ENCODE measurements at places on chromosomes 1 and 21.

DNA sequence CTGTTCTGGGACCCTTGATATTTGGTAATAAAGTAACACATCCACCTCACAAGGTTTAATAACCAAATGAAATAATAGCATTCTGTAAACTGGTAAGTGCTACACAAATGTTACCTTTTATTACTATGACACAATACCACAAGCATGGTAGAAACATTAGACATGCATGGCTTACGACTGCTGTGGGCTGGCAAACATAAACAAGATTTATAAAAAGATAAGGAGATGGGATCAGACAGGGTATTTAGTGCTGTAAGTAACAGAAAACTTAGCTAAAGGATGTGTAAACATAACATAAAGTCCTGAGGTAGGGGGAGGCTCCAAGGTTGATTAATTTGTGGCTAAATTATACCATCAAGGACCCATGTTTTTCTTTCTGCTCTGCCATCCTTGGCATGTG, 212.6 kb downstream of the BARHL2 start:
- DNase-seq: no peak

DNA sequence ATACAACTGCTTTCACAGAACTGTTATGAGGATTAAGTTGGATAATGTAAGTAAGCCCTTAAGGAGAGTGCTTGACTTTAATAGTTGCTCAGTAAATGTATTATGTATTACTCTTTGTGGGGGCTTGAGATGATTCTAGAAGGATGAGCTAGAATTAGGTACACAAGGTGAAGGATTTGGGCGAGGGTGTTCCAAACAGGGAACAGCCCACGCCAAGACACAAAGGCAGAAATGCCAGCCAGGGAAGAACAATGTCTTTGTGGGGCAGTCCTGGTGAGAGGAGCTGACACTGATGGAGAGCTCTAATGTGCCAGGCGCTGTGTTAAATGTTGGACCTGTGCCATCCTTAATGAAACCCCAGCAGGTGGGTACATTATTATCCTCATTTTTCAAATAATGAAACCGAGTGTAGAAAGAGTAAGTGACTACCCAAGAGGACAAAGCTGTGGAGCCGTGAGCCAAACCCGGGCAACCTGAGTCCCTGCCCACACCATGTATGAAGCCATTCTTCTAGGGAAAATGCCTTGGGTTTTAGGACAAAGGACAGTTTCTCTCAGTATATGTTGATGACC, 362.4 kb downstream of the HHAT start:
- no peak for DNase-seq

GRCh38 chr1:164644774-164645644, 86.0 kb downstream of the PBX1 start:
- no peak for DNase-seq

- DNase-seq: no peak
Measured at GRCh38 chr1:185532856-185533255, 201.3 kb upstream of the HMCN1 start.

GRCh38 chr1:17861685-17862084, 106.6 kb downstream of the ACTL8 start:
- no peak for DNase-seq

DNA sequence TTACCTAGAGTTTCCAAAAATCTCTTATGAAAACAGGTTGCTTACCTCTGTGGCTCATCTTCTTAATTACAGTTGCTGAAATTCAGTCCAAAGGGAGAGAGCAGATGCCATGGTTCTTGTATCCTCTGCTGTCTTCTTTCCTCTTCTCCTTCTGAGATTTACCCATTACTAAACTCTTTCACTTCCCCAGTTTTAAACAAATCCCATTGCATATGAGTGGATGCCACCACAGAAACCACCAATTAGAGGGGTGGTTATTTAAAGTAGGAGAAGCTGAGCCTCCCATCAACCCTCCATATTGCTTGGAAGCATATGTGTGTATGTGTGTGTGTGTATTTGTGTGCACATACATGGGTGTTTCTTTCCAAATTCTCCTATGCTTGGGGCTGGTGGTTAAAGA, 128.5 kb upstream of the KCNK1 start:
- DNase-seq: no peak

DNA sequence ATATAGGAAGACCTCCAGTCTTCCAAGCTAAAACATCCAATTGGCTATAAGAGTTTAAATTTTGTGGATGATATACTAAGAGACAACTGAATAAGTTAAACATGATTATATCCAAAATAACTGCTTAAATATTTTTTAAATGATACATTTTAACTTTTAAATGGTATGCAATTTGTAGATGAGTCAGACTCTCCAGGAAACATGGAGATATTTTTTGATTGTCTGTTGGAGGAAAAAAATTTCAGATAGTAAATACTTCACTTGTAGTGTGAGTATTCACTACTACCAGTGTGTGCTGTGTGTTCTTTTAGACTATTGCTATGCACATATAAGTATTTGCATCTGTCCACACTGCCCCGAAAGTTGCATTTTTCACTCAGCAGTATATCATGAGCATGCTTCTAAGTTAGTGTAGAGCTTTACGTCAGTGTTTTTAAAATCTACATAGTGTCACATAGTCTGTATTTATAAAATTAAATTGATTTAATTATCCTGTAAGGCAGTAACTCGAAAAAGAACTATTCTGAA, 91.1 kb downstream of the USP25 start:
- DNase-seq: no peak

GRCh38 chr1:34479731-34480130, 275.1 kb upstream of the GJB5 start:
- no peak for DNase-seq

GRCh38 chr1:238745069-238745468, 641.3 kb upstream of the CHRM3 start:
- DNase-seq: no peak

- DNase-seq: no peak
Measured at GRCh38 chr1:66505671-66506392, 28.1 kb upstream of the SGIP1 start.

DNA sequence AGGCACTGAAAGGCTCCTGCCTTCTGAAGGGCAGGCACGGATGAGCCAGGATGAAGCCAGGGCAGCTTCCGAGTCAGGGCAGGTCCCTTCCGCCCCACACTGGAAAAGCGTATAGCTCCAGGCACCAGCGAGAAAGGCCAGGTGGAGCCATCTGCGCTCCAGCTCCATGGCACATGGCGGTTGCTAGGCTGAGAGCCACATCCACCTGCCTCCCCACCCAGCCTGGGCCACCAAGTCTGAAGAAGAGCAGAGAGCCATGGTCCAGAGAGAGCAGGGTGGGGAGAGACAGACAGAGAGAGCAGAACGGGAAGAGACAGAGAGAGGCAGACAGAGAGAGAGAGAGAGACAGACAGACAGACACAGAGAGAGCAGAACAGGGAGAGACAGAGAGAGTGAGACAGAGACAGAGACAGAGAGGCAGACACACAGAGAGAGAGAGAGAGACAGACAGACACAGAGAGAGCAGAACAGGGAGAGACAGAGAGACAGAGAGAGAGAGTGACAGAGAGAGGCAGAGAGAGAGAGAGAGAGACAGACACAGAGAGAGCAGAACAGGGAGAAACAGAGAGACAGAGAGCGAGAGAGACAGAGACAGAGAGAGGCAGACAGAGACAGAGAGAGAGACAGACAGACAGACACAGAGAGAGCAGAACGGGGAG, 5.2 kb downstream of the FNDC10 start:
- DNase-seq: no peak

DNA sequence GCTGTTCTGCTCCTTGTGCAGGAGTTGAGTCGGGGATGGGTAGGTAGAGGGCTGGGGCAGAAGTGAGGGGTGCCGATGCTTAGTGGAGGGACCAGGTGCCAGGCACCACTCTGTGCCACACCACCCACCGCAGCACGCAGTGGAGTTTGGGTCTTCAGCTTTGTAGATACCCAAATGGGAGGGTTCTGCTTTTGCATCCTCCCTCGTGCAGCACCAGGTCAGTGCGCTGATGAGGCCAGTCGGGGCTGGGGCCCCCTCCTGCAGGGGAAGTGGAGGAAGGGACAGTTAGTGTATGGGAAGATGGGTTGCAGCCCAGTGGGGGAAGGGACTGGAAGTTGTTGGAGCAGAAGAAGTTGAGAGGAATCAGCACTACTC, 244.0 kb downstream of the RHOU start:
- DNase-seq: no peak

GRCh38 chr1:226568975-226569741, 20.6 kb downstream of the STUM start:
- no peak for DNase-seq

- no peak for DNase-seq
Measured at GRCh38 chr1:110237386-110238152, 27.5 kb downstream of the KCNC4 start.

GRCh38 chr1:69321311-69321710, 246.4 kb upstream of the LRRC7 start:
- DNase-seq: no peak

GRCh38 chr21:45572783-45573451, 30.7 kb upstream of the SLC19A1 start:
- DNase-seq: no peak

DNA sequence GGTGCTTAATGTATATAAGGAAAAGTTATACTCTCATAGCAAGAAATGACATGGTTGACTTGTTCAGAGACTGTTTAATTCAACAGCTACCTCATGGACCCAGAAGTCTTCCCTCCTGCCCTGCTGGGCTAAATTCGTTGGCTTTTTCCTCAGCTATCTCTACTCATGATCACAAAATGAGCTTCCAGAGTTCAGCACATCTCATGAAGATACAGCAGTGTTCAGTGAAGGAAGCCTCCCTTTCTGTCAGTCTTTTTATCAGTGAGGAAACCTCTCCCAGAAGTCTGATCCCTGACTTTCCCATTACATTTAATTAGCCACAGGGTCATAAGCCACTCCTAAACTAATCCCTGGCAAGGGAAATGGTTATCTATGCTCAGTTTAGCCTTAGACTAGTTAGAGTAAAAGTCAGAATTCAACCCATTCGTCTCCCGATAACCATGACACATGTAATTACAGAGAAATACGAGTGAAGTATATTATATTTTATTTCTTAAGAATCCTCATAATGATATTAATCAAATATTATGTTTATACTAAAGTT, 97.5 kb downstream of the DENND1B start:
- DNase-seq: no peak

GRCh38 chr1:31570906-31571305, 5.4 kb upstream of the TINAGL1 start:
- no peak for DNase-seq

- no peak for DNase-seq
Measured at GRCh38 chr1:234659538-234659937, 49.6 kb upstream of the IRF2BP2 start.

DNA sequence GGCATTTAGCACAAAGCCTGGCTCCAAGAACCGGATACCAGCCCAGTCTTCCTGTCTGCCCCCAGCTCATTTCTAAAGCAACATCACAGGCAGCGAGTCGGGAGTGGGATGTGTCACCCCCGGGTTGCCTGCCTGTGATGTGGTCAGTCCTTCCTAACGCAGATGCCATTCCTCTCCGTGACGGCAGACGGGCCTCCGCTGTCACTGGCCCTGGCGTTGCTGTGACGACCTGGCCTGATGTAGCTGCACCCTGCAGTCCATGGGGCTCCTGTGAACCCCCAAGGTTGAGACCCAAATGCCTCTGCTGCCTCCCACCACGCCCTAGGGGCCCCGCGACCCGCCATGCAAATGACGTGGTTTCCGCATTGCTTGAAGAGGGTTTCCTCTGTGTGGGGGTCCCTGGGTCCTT, 12.3 kb downstream of the TNFRSF1B start:
- no peak for DNase-seq

DNA sequence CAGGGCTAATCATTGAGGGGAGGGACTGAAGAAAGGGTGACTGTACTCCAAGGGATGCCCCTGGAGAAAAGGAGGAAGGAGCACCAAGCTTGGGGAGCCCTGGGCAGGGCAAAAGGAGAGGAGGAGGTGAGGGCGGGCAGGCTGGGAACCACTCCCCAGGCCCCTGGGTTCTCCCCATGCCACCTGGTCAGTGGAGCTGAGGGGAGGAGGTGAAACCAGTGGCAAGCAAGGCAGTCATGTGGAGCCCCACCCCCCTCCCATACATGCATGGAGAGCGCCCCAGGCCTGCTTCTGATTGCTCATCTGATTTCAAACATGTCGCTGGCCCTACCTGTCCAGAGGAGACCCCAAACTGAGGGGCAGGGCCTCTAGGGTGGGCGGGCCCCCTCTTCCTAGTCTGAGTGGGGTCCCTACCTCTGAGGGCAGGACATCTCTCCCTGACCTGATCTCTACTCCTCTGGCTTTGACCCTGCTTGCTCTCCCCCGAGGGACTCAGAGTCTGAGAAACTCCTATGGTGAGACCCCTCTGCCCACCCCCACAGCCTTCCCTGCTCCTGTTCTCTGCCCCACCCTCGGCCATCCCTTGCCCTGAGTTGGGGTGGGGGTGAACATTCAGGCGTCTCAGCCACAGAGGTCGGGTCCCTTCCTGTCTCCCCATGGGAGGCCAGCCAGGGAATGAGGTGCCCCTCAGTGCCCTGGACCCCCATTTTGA, 18.6 kb downstream of the INSRR start:
- no peak for DNase-seq

DNA sequence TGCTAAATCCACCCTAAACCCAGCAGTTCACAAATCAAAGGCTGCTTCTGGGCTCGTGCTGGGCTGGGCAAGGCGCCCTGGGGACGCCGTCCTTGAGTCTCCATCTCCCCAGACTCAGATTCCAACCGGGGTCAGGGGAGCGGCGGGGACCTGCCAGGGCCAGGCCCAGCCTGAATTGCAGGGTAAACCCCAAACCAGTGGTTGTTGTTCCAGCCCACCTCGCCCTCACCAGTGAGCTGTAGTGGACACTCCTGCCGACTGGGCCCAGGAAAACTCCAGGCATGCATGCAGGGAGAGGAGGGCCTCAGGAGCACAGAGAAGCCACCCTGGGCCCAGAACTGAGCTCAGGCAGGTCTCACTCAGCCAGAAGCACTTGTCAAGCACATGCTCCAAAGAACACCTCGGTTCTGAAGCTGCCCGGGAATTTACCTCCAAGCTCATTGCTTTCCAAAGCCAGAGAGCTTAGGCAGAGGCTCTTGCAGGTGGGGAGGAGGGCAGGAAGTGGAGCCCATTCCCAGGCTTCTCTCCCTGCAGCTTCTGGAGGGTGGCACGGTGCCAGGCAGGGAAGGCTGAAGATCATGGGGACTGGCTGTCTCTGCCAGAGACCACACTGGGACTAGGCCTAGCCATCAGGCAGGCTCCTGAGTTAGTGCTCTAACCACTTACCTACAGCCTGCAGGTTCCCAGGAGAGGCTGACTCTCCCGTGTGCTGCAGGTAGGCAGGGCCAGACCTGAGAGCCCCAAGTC, 437.0 kb downstream of the MATN1 start:
- no peak for DNase-seq

GRCh38 chr21:42193721-42194120, 25.2 kb upstream of the ABCG1 start:
- DNase-seq: no peak

DNA sequence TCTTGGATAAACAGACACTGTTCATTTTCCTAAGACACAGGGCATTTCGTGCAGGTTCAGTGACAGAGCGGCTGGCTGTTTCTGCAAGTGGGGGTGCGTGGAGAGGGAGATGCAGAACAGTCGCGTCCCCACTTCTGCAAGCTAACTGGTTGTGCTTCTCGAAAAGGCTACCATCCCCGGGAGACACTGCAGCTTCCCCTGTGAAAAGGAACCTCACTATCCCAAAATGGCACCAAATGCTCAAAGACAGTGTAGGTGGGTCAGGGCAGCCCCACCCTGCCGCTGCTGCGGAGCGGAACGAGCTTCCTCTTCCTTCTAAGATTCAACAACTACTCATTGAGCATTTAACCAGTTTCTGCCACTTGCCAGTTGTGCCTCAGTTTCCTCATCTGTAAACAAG, 19.2 kb upstream of the BACE2 start:
- no peak for DNase-seq
